Epithelial cell of umbilical artery (primary cell): ENCODE measurements at places on chromosomes 2 and 18. TPM values are rescaled to one million over a fixed set of nuclear protein-coding genes. Genes with fewer than 3 reads are reported as not detected.

The ARMC9 gene
- 15.9 and 18.4 TPM in 2 replicates for total RNA-seq

The KIF5C gene
- under 0.01 TPM in 2 replicates for total RNA-seq

The KCNJ13 gene
- total RNA-seq = under 0.01 TPM in 1 of 2 replicates, not detected in the other

The CLEC4F gene
- 0.15 TPM in 1 of 2 replicates, not detected in the other for total RNA-seq

The ALPP gene
- total RNA-seq = not detected in 2 replicates

The SLC14A1 gene
- total RNA-seq = under 0.01 and 1.5 TPM in 2 replicates

The SCN9A gene
- 1.9 and 2.6 TPM in 2 replicates for total RNA-seq
